Stimulated activated CD8-positive, alpha-beta memory T cell treated with anti-CD3 and anti-CD28 coated beads, Interleukin-4, amount 100 ng/mL, for 1 hour (primary cell): ENCODE measurements at places on chromosomes 12 and 14.

DNA sequence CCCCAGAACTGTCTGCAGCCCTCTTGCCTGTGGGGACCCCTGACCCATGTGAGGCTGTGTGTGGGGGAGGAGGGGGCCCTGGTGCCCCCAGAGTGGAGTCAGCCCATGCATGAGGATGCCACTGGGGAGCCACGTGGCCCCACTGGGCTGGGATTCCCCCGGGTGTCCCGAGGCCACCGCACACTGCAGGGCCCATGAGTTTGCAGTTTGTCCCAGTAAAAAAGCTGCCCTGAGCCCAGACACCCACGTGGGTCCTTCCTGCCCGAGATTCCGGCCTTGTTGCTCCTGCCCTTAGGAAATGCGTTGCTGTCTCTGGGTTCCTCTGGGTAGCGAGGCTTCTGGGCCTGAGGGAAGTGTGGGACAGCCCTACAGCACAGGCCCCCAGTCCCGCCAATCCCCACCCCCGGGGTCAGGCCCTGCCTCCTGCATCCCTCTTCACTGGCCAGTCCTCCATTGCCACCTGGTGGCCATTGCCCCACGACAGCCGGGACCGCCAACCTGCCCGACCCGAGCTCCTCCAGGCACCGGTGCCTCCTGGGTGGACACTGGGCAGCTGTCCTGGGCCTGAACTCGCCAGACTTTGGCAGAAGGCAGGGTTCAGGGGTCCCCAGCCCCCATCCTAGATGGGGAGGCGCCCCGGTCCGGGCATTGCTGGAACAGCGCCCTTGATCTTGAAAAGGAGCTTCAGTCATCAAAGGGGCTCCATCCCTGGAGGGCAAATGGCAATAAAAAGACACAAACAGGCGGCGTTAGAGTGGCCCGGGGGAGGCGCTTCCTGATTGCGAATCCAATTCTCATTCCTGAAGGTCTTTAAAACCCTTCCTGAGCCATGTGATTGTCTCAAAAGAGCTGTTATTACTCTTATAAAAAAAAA lies 15.6 kb upstream of the C14orf180 start:
- peak; percentile 37 for DNase-seq

DNA sequence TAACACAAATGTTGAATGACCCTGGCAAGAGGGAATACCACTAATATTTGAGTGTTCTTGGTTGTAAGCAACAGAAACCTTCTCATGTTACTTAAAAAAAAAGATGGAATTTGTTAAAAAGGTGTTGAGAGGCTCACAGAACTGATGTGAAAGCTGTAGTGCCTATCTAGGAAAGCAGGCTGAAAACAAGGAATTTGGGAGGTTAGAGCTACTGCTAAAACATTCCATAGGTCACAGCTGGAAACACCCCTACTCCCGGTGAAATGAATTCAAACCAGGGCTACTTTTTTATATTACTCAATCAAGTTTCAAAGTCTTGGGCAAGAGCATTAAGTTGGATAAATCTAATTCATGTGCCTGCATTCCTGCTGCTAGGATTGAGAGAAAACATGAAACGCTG lies 104.1 kb downstream of the SLC35F4 start:
- no peak for DNase-seq

- no peak for DNase-seq
These were observed 72.8 kb downstream of the C12orf42 start for GRCh38 chr12:103422746-103423515.

DNA sequence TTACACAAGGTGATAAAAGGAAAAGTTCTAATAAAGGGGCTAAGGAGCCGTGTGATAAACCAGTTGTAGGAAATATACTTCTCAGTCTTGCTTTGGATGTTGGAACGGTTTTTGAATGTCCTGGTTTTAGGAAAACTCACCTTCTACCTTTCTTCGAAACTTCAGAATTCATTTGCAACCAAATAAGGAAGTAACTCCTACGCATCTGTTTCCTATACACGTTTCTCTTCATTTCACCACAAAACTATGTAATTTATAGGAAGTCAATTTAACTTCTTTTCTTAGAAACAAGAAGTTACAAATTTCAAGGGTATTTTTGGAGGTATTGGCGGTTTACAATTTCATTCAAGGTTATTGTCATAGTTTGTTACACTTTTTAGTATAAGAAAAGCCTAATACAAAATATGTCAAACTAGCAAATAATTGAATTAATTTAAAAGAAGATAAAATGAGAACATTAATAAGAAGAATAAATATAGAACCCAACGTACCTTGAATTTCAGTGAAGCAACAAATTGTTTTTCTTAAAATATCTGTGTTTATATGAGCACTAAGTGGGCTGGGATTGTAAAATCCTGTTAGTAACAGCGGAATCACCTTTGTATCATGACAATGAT lies 33.2 kb upstream of the CD69 start:
- DNase-seq: no peak

DNA sequence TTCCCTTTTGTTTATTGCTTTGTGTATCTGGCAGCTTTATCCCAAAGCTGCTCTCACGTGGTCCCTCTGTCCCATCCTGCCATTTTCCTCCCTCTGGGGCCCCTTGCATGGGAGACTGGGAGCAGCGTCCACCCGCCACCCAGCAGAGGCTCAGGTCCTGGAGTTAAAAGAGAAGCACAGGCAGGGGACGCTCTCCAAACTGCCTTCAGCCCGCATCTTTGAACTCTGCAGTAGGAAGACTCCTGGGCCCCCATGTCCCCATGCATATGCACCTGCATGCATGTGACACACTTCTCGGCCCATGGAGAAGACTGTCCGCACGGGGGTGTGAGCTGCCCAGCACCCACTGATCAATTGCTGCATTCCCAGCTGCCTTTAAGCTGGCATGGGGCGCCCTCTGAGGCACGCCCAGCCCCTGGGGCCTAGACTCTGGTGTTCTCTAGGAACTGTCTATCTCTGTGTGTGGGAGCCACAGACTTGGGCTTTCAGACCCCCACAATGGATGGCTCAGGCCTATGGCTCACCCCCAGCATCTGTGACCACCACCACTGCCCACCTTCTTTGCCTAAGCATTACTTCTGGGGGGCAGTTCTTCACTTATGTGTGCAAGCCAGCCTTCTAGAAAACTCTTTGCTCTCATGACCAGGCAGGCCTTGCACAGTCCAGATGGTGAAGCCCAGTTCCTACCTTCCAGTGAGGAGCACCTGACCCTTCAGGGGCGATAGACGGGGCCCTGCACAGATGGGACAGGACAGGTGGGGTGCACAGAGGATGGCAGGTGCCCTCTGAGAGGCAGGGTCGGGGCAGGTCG lies 96.1 kb upstream of the DIO3 start:
- no peak for DNase-seq
